Ovary (tissue), 10 donors: ENCODE measurements at places on chromosomes 6 and 20. TPM values are rescaled to one million over a fixed set of nuclear protein-coding genes. Genes with fewer than 3 reads are reported as not detected.

The TREM2 gene
- polyA plus RNA-seq = 3.9 TPM

The SLC22A3 gene
- 13.5 TPM for polyA plus RNA-seq

- DNase-seq = no peak
These were observed 17.5 kb downstream of the KIF25 start for GRCh38 chr6:168015009-168015408.

- DNase-seq = no peak
These were observed 181.3 kb upstream of the FAM83B start for GRCh38 chr6:54665278-54665677.

GRCh38 chr6:27593200-27593818 is 120.4 kb upstream of the ZNF184 start:
- DNase-seq = no peak

DNA sequence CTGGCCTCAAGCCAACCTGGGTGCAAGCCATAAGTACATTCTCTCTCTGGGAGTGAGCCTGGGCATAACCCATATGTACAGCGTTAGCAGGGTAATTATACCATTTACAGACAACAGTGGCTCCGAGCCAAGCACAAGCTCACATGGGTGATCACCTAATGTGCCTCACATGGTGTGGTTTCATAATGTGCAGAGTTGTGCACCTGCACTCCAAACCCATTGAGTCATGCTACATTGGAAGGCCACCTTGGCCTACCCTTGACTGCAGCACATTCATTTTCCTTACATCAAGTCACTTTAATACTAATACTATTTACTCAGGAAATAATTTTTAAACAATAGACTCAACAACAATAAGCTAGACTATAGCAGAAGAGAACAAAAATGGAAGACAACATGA is 194.5 kb upstream of the PLN start:
- DNase-seq = no peak

DNA sequence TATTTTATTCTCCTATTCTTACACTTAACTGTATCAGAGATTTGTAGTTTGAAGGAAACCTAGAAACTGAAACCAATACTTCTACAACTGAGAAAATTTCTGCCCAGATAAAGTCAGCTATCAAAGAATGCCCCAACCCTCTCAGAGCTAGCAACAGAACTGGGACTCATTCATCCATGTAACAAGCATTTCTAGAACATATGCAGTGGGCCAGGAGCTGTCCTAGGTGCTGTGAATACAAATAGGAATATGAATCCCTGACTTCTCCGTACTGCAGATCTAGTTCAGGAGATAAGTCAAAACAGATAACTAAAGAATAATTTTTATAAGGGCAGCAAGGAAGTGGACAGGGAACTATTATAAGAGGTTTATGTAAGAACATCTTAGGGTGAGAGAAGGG is 654.1 kb upstream of the NOX3 start:
- no peak for DNase-seq

GRCh38 chr6:53309901-53310300 is 38.8 kb downstream of the ELOVL5 start:
- no peak for DNase-seq

GRCh38 chr6:166490671-166491500 is 95.6 kb downstream of the RAMACL start:
- no peak for DNase-seq

GRCh38 chr6:138377844-138378243 is at the start of gene SMIM28:
Gene SMIM28 (plus strand): TSS chr6:138377905. CDS start chr6:138378073, 168 bp downstream.
- no peak for DNase-seq

GRCh38 chr6:38187325-38187724 is 367.8 kb downstream of the ZFAND3 start:
- DNase-seq = no peak

DNA sequence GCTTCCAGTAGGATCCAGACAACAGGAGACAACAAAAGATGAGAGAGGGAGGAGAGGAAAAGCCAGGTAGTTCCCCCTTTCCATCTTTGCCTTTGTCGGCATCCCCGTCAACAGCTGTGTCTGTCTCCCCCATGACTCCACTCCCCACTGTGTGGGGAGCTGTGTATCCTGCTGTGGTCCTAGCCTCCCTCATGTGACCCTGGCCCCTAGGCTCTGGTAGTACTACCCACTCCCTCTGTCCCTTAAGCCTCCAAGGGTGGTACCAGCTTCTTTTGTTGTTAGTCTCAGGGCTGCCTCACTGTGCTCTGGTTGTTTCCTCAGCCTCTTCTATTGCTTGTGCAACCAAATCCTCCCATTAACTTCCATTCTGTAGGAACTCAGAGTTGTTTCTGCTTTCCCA is 28.7 kb downstream of the ANKEF1 start:
- DNase-seq = no peak
